Hippocampal formation (tissue), 2 donors: ENCODE measurements at places on chromosomes 4 and X.

DNA sequence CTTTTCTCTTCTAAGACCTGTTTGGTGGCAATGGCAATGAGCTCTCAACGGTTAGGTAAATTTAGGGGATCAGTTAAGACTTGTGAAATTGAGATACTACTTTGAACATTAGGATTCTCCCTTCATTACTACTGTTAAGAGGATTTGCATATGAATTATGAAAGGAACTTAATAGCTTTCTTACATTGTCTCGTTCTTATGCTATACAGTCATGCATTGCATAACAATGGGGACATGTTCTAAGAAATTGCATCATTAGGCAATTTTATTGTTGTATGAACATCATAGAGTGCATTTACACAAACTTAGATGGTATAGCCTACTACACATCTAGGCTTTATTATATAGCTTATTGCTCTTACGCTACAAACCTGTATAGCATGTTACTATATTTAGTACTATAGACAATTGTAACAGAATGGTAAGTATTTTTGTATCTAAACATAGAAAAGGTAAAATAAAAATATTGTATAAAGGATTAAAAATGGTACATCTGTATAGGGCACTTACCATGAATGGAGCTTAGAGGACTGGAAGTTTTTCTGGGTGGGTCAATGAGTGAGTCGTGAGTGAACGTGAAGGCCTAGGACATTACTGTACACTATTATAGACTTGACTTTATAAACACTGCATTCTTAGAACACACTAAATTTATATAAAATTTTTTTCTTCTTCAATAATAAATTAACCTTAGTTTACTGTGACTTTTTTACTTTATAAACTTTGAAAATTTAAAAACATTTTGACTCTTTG, 62.5 kb downstream of the PAQR3 start:
- no peak for DNase-seq

GRCh38 chrX:96683997-96684338, 674 bp upstream of the DIAPH2 start:
- no peak for DNase-seq

DNA sequence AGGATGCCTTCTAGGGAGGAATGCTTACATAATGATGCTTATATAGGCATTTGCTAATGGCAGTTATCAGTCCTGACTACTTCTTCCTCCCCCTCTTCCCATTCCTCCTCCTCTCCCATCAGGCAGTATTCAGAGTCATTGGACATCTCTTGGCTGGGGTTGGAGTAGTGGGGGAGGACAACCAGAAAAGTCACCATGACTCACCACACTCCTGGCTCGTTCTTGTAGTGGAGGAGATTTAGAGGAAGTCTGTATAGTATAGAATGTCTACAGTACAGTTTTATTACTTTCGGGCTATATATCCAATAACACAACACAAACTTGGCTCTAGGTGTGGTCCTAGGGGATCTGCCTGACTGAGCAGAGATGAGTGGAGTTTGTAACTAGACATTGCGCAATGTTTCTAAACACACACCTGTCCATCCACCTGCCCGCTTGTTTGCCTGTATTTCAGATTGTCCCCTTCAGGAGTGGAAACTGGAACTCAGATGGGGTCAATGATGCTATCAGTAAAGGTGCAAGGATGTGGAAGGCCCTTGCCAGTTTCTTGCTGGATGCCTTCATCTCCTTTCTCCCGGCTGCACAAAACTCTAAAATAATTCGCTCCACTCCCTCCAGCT, 27.9 kb upstream of the KIAA1210 start:
- DNase-seq = no peak

GRCh38 chr4:102552781-102553180, 51.6 kb downstream of the NFKB1 start:
- DNase-seq = no peak

GRCh38 chrX:153863251-153863991, 22.6 kb downstream of the L1CAM start:
- no peak for DNase-seq

DNA sequence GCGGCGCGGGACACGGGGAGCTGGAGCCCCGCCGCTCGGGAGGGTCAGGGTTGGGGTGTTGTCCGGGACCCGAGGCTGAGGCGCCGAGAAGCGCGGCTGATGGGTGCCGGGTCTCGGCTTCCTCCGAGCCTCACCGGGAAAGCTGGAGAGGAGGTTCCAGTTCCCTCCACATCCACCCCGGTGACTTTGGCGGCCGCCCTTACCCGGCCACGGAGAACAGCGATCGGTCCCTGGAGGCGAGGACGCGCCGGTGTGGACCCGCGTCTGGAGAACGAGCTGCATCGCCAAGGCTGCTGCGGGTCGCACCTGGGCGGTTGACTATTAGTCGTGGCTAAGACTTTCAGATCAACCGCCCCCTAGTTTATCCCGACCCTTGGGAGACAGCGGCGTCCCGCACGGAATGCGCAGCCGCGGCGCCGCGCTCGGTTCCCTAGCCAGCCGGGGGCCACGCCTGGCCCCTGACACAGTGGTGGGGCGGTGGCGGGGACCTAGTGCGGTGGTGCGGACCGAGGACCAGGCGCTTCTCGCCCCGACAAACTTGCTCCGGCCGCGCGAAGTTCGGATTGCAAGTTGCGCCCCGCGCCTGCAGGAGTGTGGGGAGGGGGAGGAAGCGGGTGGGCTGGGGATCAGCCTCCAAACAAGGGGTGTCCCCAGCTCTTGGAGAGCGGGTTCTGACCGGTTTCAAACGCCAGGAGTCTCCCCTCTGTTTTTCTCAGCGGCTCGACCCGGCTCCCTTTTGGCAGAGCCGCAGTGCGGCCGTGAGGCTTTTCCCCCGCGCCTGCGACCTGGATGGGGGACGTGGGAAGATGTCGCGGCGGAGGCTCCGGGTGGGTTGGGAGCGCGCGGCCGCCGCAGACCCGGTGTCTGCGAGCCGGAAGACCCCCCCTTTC, 568 bp downstream of the FHDC1 start:
- DNase-seq = no peak

DNA sequence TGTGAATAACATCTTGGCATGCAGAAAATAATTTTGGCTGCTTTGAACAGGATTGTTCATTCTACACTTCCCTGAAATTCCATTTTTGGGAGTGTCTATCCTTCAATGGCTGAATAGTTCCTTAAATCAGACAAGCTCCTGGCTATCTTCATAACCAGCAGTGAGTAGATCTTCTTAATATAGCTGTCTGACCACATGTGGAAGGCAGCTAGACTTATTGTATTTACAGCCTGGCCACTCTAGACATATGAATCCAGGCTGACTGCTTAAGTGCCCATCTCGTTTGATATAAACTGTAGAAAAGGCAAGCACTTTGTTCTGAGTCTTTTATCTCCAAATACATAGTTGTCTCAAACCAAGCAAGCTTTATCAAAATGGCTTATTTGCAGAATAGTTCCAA, 40.0 kb downstream of the PWWP3B start:
- no peak for DNase-seq

GRCh38 chr4:45620808-45621207, 503.0 kb downstream of the GABRG1 start:
- DNase-seq = no peak

- DNase-seq = no peak
Observed at GRCh38 chrX:129772796-129773431, 6.8 kb upstream of the SASH3 start.

DNA sequence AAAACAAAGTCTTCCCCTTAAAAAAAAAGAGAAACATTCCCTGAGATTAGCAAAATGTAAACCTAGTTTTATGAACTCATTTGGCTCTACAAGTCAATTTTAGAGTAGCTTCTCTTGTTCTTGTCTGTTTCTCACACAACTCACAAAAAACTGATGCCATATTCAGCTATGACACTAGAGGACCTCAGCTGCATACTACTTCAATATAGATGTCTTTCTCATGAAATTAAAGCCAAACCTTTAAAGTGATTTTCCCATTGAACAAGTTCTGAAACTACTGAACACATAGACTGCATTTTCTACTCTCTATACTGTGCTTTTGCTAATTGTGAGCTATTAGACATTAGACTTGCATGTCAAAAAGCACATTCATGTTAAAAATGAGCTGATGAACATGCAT, 49.8 kb downstream of the TBCK start:
- peak; percentile 28 for DNase-seq

GRCh38 chr4:39825090-39825489, 127.2 kb downstream of the UBE2K start:
- DNase-seq = no peak

GRCh38 chr4:16001484-16001858, 38.5 kb upstream of the FGFBP2 start:
- peak; percentile 81 for DNase-seq

DNA sequence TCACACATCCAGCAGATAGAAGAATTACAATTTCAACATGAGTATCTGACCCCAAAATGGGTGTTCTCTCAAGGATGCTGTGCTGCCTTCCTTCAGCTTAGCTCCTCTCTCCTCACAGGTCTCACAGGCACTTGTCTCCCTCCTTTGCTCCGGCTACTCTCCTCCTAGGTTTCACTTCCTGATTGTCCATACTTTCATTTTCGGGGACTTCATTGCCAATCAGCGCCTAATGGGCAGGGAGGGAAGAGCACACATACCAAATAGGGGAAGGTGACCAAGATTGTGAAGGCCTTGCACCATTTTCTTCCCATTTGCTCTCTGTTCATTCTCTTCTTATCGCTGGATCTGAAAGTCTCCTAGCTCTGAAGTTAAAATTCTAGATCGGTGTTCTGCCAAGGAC, 125.4 kb upstream of the EOLA2 start:
- DNase-seq = no peak

DNA sequence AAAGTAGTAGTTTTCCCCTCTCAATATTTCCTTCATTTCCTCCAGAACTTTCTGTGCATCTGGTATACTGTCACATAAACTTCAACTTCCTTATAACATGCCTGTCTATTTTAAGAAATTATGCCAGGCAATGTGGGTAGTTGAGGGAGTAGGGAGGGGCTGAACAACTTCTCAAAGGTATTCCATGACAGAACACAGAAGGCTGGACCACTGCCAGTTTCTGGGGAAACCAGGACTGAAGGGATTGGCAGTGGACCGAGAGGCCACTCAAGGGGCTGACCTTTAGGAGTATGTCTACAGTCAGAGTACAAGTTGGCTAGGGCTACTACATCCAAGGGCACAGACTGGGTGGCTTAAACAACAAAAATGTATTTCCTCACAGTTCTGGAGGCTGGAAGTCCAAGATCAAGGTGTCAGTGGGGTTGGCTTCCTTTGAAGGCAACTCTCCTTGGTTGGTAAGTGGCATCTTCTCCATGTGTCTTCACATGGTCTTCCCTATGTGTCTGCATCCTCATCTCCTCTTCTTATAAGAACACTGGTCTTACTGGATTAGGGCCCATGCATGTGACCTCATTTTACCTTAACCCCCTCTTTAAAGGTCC, 6.9 kb downstream of the SH3RF1 start:
- DNase-seq = no peak
